CD4-positive, alpha-beta T cell treated with Interferon alpha-2 for 1 hour (primary cell): ENCODE measurements at places on chromosomes 16 and 17.
A peak's percentile ranks its signal among the peaks of the same experiment; 100 is the strongest.

- no peak for DNase-seq
These were observed 14.9 kb downstream of the CENPV start for GRCh38 chr17:16338391-16338790.

- no peak for DNase-seq
These were observed 43.7 kb downstream of the COTL1 start for GRCh38 chr16:84574191-84574590.

- DNase-seq: no peak
These were observed 16.5 kb downstream of the ZNF18 start for GRCh38 chr17:11980813-11981212.

DNA sequence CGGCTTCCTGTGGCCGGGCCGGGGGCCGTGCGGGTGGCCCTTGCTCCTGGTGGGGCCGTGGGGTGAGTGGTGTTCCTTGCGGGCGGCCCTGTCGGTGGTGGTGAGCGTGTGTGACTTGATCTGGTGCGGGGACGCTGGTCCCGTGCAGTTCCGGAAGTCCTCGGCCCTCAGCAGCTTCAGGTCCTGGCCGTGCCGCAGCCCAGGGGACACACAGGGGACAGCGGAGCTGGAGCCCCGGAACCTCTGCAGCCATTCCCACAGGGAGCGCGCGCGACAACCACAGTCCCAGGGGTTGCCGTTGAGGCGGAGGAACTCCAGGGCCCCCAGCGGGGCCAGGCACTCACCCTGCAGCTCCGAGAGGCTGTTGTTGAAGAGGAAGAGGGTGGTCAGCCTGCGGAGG is 88.4 kb downstream of the RTN4RL1 start:
- DNase-seq: no peak

DNA sequence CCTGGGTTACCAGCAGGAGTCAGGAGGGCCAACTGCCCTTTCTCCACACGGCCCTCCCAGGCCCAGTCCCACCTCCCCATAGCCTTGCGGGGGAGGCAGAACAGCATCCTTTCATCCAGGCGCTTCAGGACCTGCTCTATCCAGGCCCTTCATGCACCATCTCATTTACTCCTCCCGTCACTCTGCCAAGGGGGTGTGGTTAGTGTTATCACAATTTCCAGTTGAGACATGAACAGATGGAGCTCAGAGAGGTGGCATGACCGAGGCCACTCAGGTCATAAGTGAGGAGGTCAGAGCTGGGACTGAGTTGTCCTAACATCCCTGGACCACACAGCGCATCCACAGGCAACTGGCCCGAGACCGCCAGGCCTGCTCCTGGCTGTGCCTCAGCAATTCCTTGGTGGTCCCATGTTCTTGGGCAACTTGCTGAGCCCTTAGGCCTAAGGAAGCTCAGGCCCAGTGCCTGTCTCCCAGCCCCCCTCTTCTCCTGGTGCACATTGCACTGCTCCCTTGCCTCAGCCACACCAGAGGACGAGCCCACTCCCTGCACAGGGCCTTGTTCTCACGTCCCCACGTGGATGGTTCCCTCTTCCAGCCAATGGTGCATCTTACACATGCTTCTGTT is 23.8 kb downstream of the C17orf100 start:
- no peak for DNase-seq

- DNase-seq: no peak
These were observed 22.2 kb downstream of the CARD14 start for GRCh38 chr17:80191865-80192661.

GRCh38 chr17:57665128-57665527 is 80.0 kb downstream of the CCDC182 start:
- DNase-seq: no peak

DNA sequence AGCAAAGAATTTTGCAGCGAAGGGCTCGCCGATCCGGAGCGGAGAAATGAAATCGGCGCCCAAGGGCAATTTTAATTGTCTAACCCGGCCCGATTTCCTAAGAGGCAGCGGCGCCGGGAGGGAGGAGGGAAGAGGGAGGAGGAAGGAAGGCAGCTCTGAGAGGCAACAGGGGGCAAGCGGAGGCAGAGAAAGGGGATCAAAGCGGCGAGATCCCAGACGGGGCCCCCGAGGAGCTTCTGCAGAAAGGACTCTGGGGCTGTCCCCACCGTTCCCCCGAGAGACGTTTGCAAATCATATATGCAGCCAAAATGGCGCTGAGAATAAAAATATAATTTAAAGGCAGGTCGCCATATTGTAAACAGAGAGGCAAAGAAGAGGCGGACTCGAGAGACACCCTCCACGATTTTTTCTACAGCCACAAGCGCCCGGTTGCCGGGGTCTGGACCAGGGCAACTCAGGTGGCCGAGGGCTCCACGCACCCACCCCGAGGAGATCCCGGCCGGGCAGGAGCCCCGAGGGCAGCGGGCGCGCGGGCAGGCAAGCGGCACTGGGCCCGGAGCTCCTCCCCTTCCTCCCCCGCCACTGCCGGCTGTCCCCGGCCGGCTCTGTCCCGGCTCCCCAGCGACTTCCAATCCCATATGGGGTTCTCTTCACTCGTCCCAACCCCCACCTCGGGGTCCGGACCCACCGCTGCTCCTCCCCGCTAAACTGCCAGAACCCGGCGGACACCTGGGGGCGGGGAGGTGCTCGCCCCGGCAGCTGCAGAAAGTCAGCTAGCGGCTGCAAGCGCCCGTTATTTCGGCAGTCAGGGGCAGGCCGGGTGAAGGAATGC is 1.9 kb downstream of the PHF12 start:
- DNase-seq: peak; percentile 57

DNA sequence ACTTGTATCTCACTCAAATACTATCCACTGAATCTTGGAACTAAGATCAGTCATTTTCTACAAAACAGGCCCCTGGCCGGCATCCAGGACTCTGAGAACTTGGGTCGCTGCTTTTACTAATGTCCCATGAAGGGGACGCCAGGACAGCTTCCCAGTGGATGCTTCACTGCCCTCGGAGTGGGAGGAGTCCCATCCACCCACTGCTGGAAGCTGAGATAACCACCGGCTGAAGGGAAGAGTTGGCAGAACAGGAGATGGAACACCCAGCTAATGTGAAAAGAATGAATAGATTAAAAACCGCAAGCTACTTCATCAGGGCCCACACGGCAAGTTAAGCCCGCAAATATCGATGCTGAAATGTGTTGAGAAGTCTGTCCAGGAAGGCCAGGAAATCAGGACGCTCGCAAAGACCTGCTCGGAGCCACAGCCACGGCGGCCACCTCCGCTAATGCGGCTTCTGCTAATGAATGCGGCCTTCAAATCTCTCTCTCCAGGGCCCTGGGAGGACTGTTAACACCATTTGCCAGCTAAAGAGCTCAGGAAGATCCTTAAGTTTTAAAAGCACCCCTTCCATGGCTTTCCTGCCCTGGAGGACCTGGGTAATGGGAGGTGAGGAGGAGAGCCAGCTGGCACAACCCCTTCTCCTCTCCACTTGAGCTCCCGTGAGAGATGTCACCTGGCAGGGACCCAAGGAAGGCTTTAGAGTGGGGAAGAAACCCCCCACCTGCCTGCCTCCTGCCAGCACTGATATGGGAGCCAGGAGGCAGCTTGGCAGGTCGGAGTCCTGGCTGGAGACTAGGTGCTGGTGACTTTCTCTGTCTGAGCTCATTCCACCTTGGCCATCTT is 226.6 kb upstream of the RPL38 start:
- DNase-seq: no peak
